Smooth muscle cell of the coronary artery (primary cell): ENCODE measurements at places on chromosomes 3 and 15. TPM values are rescaled to one million over a fixed set of nuclear protein-coding genes. Genes with fewer than 3 reads are reported as not detected.

NR2E3 gene
- 0.08 TPM in 1 of 2 replicates, not detected in the other for total RNA-seq

SMCO1 gene
- total RNA-seq, result not detected in 2 replicates

BNC1 gene
- 0.30 and 0.47 TPM in 2 replicates for total RNA-seq

DTX3L gene
- total RNA-seq, result 7.7 and 9.6 TPM in 2 replicates

ARPP19 gene
- total RNA-seq, result 43.6 and 56.2 TPM in 2 replicates

PRSS50 gene
- total RNA-seq, result not detected in 2 replicates

ZXDC gene
- total RNA-seq, result 12.3 and 12.8 TPM in 2 replicates
